Naive thymus-derived CD8-positive, alpha-beta T cell (primary cell): ENCODE measurements at places on chromosomes 5 and 9. TPM values are rescaled to one million over a fixed set of nuclear protein-coding genes. Genes with fewer than 3 reads are reported as not detected.

Gene JAKMIP2
- 0.51 TPM for polyA plus RNA-seq

Gene KIAA0825
- 0.81 TPM for polyA plus RNA-seq

Gene MOB3B
- not detected for polyA plus RNA-seq

DNA sequence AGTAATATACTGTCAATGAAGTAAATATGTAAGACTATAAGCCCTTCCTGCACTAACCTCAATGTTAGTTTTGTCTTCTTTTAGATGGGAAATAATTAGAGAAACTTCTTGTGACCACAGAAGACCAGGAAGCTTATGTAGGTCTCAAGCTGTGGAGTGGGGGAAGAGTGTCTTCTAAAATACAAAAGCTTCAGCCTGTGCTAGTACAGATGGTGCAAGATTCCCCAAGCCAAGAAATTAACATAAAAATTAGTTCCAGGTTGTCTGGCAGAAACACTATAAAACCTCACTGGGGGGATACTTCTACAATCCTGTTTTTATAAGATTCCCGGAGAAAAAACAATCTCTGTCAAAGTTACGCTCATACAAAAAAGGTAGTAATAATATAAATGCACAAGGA, 103.6 kb downstream of the FNBP1 start:
- H3K27me3 ChIP-seq = no peaks in the 10 kb centered on the region
- peak overlapping the region; percentile 26 for H3K4me3 ChIP-seq
- peak overlapping the region; percentile 90 for H3K27ac ChIP-seq
- peaks cover 67% of the 10 kb centered on the region for H3K4me1 ChIP-seq

GRCh38 chr9:21686738-21687137, 115.7 kb upstream of the MTAP start:
- no peak for DNase-seq
- H3K27ac ChIP-seq = no peak overlapping the region
- peaks cover 24% of the 10 kb centered on the region for H3K4me1 ChIP-seq
- no peaks in the 10 kb centered on the region for H3K27me3 ChIP-seq

GRCh38 chr5:146005723-146006122, 69.3 kb downstream of the SH3RF2 start:
- DNase-seq = no peak
- no peak overlapping the region for H3K4me3 ChIP-seq
- no peak overlapping the region for H3K27ac ChIP-seq
- H3K4me1 ChIP-seq = no peaks in the 10 kb centered on the region
- H3K27me3 ChIP-seq = peaks cover 27% of the 10 kb centered on the region
- no peaks in the 10 kb centered on the region for H3K36me3 ChIP-seq

DNA sequence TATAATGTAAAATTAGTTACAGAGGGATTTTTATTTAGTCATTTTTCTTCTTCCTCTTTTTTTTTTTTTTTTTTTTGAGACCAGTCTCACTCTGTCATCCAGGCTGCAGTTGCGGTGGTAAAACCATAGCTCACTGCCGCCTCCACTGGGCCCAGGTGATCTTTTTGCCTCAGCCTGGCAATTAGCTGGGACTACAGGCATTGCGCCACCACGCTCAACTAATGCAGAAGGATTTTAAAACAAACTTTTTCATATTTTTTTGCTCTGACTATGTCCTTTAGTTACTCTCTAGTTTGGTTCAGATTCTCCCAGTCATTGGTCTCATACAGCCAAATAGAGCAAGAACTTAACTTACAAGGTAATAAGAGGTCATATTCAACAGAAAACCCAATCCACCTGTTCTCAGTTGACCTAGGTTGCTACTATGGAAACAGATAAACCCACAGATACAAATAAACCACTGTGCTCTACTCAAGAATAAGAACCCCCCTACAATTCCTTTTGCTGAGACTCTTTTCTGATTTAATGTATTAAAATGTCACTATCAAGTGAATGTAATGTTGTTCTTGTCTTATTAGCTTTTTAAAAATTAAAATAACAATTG, 50.1 kb upstream of the TTC39B start:
- no peaks in the 10 kb centered on the region for H3K27me3 ChIP-seq
- peak; percentile 40 for DNase-seq
- H3K4me1 ChIP-seq = peaks cover 9% of the 10 kb centered on the region
